ENCODE measurements at places on chromosomes 13 and 19.

GRCh38 chr13:41546372-41547190 lies 89.2 kb downstream of the RGCC start:
- DNase-seq: no peak

DNA sequence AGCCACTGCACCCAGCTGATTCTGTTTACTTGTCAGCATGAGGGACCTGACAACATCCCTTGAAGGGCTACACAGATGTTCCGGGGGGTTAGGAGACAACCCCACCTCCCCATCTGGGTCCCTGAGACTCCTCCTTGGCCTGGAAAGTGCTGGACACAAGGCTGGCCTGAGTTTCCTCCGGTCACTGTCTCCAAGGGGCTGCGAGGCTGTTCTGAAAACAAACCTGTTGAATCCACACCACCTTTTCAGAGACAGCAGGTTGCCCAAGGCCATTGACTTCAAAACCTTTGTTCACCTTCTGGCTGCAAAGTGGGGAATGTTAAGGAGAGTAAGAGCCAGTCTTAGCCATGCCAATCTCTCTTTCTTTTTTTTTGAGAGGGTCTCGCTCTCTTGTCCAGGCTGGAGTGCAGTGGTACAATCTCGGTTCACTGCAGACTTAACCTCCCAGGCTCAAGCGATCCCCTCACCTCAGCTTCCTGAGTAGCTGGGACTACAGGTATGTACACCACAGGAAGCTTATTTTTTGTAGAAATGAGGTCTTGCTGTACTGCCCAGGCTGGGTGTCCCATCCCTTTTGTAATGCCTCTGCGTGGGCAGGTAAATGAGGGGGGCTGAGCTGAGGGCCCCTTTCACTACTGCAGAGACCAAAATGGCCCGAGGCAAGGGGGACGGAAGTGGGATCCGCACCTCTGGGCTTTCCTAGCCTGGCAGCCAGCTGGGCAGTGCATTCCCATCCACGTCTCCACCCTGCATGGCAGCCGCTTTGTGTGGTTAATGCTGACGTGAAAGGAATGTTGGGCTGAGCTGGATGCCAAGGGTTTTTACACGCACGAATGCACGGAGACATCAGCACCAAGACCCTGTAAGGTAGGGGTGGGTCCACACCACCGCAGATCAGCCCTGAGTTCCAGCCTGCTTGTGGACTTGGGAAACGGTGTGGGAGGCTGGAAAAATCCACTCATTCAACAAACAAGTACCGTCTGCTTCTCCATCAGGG lies 1.9 kb upstream of the ZNF628 start:
- no peak for DNase-seq

DNA sequence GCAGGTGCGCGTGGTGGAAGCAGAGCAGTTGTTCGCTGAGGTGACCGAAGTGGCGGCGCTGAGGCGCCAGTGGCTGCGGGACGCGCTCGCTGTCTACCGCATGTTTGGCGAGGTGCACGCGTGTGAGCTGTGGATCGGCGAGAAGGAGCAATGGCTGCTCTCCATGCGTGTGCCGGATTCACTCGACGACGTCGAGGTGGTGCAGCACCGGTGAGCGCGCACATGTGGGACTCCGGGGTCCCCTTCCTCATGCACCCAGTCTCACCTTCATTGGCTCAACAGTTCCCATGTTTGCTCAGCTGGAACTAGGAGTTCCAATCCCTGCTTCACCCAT lies 46.5 kb downstream of the SPTBN4 start:
- DNase-seq: no peak

DNA sequence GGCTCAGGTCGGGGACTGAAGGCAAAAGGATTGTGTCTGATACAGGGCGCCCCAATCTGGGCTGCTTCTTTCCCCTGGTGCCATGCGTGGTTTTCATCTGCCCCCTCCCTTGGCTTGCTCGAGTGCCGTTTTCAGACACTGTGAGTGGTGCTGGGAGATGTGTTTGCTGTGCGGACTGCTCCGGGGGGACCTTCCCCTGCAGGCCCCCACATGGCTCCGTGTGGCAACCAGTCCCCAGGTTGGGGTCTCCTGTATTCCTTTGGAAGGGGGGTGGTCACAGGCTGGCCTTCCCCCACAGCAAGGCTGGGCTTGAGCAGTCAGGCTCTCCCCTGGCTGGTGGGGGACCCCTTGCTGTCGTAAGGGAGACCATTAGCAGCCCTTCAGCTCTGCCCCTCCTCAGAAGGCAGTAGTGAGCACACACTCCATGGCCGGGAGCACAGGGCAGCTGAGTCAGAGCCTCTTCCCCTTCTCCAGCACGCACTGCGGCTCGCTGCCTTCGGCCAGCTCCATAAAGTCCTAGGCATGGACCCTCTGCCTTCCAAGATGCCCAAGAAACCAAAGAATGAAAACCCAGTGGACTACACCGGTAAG lies 20.6 kb upstream of the QTRT1 start:
- DNase-seq: no peak

- DNase-seq: no peak
These were observed 23.5 kb upstream of the DCLK1 start for GRCh38 chr13:36154567-36155291.

GRCh38 chr13:29844441-29844840 lies 6.0 kb downstream of the UBL3 start:
- DNase-seq: no peak

Data from stimulated activated CD4-positive, alpha-beta T cell treated with anti-CD3 and anti-CD28 coated beads, Interleukin-4, amount 100 ng/mL, for 24 hours (primary cell).